ENCODE measurements at places on chromosomes 13 and 19.
A peak's percentile ranks its signal among the peaks of the same experiment; 100 is the strongest.

DNA sequence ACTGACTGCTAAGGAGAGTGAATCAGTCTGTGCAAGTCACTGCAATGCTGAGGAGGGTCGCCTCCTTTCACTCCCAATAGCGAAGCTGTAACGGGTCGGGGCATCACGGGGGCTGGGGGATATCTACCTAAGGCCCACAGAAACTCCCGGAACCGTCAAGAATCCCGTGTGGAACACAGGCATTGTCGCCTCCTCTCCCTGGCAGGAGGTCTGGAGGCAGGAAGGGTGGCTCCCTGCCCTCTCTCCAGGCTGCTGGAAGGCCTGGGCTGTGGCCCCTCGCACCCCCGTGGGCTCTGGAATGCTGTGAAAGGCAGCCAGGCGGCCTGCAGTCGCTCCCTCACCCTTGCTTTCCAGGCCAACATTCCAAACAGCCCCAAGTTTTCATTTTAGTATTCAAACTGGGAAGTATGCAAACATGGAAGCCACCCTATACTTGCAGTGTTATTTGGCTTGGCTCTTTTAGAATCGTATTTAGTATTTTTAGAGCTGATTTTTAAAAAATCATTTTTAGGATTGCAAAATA lies 109.4 kb downstream of the CRYL1 start:
- DNase-seq, result no peak

DNA sequence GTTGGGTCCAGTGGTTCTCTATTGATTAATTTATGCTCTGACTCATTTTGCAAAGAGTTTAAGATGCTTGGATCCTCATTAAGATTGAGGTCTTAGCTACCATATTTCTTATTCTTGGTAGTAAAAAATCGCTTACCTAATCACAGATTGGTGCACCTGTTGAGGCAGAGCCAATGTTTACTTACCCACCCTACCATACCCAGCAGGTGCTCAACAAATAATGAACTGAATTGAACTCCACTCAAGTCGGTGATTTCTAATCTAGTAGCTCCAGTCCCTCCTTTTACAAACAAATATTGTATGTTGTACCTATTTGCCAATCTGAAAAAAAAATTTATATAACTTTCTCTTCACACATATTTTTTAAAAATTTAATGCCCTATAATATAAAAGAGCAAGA lies 361.0 kb downstream of the FGF14 start:
- DNase-seq, result peak; percentile 37

- DNase-seq, result peak; percentile 74
These were observed 599 bp upstream of the ARHGEF7 start for GRCh38 chr13:111114362-111115060.

- DNase-seq, result no peak
These were observed 72.9 kb upstream of the NPAS1 start for GRCh38 chr19:46946611-46947238.

GRCh38 chr19:47848823-47849473 lies 10.1 kb upstream of the TPRX2 start:
- DNase-seq, result no peak

DNA sequence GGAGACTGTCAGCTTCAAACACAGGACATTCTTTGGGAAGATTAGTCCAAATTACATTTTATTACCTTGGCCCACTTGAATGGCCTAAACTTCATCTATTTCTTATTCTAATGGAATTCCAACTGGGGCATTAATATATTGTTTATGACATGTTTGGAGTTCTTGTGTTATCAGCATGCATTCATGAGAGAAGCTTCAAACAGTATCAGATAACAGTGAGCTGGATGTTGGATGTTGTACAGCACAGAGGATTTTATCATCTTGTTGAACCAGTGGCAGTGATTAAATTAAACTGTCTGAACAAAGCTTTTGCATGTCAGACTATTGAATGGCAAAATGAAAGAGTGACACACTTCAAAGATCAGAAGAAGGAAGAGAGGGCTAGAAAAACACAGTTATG lies 50.0 kb downstream of the MZT1 start:
- DNase-seq, result no peak

DNA sequence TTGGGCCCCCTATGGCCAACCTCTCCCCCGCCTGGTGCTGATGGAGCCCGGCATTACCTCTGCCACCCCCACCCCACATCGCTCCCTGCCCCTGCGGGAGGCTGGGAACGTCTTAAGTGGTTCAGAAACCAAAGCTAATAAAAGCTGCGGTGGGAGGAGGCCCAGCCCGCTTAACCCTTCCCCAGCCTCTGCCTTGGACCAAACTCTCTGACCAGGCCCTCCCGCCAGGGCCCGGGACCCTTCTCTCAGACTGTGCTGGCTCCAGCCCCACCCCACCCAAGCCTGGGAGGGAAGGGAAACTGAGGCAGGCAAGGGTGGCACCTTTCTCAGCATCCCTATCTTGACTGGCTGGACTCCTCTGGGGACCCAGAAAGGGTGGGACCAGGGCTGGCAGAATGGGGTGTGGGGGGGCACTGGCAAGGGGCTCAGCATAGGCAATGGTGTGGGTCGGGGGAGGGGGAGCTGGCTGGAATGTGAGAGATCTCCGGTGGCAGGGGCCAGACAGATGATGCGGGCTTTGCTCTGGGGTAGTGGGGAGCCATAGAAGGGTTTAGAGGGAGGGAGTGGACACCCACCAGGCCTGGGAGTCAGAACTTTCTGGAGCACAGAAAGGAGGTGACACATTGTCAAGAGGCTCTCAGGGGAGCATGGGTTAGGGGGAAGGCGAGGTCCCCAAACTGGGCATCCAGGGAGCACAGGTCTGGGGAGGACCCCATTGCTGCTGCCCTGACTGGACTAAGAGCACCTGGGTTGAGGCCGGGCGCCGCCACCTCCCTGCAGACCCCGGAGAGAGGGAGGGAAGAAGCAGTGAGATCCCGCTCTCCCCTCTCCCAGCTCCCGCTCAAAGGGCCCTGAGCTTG lies 21.9 kb downstream of the SMIM24 start:
- DNase-seq, result no peak

DNA sequence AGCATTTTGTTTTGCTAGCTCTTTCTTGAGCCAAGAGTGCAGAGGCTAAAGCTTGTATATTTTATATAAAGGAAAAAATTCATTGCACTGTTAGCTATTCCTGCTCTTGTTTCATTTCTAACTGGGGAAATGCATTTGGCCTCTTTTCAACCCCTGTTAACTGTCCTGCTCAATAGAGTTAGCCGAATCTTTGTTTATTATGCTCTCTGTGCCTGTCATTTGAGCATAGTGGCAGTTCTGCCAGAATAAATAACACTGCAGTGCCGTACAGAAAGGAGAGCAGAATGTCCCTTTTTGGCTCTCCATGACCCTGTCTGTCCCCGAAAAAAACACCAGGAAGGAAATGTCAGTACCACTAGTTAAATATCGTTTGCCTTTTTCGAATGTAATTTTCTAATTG lies 350.8 kb downstream of the MYO16 start:
- peak; percentile 95 for DNase-seq

DNA sequence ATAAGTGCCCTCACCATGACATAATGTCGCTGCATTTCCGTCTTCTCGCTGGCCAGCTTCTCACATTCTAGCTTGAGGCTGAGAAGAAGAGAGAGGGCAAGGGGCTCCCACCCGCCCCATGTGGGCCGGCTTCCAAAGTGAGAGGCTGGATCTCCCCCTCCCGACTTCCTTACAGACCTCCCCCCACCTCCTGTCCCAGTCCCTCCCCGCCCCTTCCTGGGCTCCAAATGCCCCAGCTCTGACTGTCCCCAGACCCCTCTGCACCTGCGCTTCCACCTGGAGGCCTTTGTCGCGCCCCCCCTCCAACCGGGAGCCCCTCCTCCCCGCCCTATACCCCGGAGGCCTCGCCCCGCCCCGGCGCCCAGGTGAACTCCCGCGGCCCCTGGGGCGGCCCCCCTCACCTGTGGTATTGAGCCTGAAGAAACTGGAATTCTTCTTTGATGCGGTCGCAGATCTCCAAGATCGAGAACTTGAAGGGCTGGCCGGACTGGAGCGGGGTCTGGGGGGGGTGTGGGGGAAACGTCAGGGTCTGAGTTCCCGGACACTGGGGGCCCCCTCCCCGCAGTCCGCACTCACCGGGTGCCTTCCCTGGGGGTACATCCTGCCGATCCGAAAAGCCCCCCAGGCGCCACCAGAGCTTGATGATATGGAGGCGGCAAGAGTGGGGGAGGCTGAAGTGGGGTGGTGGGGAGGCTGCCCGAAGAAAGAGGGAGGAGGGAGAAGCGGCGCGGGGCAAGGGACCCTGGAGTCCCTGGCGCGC lies 595 bp downstream of the TLE2 start:
- no peak for DNase-seq

DNA sequence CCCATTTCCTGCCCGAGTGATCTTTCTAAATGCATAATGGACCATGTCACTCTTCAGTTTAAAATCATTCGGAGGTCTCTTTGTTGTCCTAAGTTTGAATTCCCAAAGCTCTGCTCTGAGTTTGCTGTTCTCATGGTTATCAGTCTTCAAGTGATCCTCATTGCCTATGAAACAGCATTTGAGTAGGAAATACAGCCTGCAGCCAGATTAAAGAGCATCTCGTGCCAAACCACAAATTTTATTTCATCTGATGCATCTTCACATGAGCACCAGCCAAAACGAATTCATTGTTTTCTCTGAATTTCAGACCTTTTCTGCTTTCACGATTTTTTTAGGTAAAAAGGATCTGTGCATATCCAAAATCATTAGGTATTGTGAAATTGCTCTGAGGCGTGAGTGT lies 299.6 kb downstream of the TDRD3 start:
- no peak for DNase-seq

GRCh38 chr13:50130123-50130946 lies 115.1 kb downstream of the KCNRG start:
- DNase-seq, result no peak

- DNase-seq, result no peak
These were observed 2.1 kb upstream of the FBXO17 start for GRCh38 chr19:38977445-38978325.

GRCh38 chr13:31503626-31504025 lies 235.7 kb upstream of the RXFP2 start:
- DNase-seq, result no peak

- no peak for DNase-seq
These were observed 7.9 kb downstream of the LRP3 start for GRCh38 chr19:33201886-33202545.
